ENCODE measurements at places on chromosomes 7 and 10.

- no peak for DNase-seq
- peak overlapping the region; percentile 0 for H3K27ac ChIP-seq
- no peaks in the 10 kb centered on the region for H3K4me1 ChIP-seq
- H3K27me3 ChIP-seq: no peaks in the 10 kb centered on the region
- H3K4me3 ChIP-seq: no peak overlapping the region
- H3K36me3 ChIP-seq: no peaks in the 10 kb centered on the region
Measured at GRCh38 chr7:129889133-129889844, 63.5 kb downstream of the UBE2H start.

- DNase-seq: no peak
- no peaks in the 10 kb centered on the region for H3K4me1 ChIP-seq
- H3K36me3 ChIP-seq: no peaks in the 10 kb centered on the region
Measured at GRCh38 chr10:24177636-24178035, 31.3 kb upstream of the KIAA1217 start.

- DNase-seq: no peak
- no peaks in the 10 kb centered on the region for H3K27me3 ChIP-seq
- H3K36me3 ChIP-seq: no peaks in the 10 kb centered on the region
- peak overlapping the region; percentile 33 for H3K27ac ChIP-seq
Measured at GRCh38 chr10:87053111-87053510, 33.0 kb downstream of the FAM25A start.

GRCh38 chr10:31381766-31382316 is 62.8 kb downstream of the ZEB1 start:
- DNase-seq: no peak
- no peaks in the 10 kb centered on the region for H3K4me1 ChIP-seq
- no peak overlapping the region for H3K27ac ChIP-seq
- H3K27me3 ChIP-seq: no peaks in the 10 kb centered on the region
- H3K36me3 ChIP-seq: no peaks in the 10 kb centered on the region

DNA sequence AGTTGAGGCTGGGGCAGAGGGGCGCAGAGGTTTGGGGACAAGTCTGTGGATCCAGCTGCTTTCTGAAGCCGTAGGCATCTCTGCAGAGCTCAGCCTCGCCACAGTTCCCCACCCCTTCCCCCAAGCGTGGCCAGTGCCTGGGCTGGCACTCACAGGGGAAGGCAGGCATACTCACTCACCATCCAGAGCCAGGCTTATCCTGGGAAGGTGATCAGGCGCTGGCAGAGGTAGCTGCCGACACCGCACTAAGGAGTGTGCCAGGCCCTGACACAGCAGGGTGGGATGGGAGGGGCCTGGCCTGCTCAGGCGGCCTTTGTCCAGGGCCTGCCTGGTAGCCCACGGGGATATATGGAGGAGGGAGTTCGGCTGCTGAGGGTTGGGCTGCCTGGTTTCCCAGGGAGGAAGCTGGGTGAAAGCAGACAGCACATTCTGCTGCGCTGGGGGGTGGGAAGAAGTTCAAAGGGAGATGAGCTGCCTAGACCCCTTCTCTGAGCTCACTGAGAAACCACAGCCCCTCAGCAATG is 15.9 kb downstream of the VSIR start:
- peak overlapping the region; percentile 40 for H3K4me3 ChIP-seq
- peaks cover 8% of the 10 kb centered on the region for H3K4me1 ChIP-seq
- H3K36me3 ChIP-seq: no peaks in the 10 kb centered on the region
- H3K27ac ChIP-seq: peak overlapping the region; percentile 76
- peak; percentile 83 for DNase-seq
- H3K27me3 ChIP-seq: no peaks in the 10 kb centered on the region

GRCh38 chr7:43905956-43906330 is 453 bp downstream of the URGCP start:
- H3K4me3 ChIP-seq: peak overlapping the region; percentile 68
- no peaks in the 10 kb centered on the region for H3K36me3 ChIP-seq
- no peaks in the 10 kb centered on the region for H3K27me3 ChIP-seq
- peak; percentile 19 for DNase-seq

DNA sequence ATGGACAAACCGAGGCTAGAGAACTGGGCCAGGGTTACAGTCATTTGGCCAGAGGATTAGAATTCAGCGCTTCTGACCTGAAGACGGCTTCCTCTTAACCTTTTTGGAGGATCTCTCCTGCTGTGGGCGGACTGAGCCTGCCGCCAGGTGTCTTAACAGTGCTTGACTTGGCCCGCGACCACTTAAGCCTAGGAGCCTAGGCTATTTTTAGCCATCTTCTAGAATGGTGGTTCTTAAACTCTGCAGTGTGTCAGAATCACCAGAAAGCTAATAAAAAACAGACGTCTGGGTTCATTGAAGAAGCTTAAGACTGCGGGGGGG is 722 bp downstream of the MDH2 start:
- peak overlapping the region; percentile 89 for H3K4me3 ChIP-seq
- DNase-seq: no peak
- no peaks in the 10 kb centered on the region for H3K4me1 ChIP-seq

- H3K27me3 ChIP-seq: no peaks in the 10 kb centered on the region
- no peak overlapping the region for H3K27ac ChIP-seq
- peaks cover 6% of the 10 kb centered on the region for H3K36me3 ChIP-seq
- H3K4me3 ChIP-seq: no peak overlapping the region
- no peak for DNase-seq
- H3K4me1 ChIP-seq: no peaks in the 10 kb centered on the region
Measured at GRCh38 chr10:91521439-91521838, 111.3 kb downstream of the HECTD2 start.

- no peak overlapping the region for H3K4me3 ChIP-seq
- no peak overlapping the region for H3K27ac ChIP-seq
- no peak for DNase-seq
- no peaks in the 10 kb centered on the region for H3K4me1 ChIP-seq
- no peaks in the 10 kb centered on the region for H3K27me3 ChIP-seq
- no peaks in the 10 kb centered on the region for H3K36me3 ChIP-seq
Measured at GRCh38 chr10:132300582-132300981, 7.2 kb downstream of the STK32C start.

DNA sequence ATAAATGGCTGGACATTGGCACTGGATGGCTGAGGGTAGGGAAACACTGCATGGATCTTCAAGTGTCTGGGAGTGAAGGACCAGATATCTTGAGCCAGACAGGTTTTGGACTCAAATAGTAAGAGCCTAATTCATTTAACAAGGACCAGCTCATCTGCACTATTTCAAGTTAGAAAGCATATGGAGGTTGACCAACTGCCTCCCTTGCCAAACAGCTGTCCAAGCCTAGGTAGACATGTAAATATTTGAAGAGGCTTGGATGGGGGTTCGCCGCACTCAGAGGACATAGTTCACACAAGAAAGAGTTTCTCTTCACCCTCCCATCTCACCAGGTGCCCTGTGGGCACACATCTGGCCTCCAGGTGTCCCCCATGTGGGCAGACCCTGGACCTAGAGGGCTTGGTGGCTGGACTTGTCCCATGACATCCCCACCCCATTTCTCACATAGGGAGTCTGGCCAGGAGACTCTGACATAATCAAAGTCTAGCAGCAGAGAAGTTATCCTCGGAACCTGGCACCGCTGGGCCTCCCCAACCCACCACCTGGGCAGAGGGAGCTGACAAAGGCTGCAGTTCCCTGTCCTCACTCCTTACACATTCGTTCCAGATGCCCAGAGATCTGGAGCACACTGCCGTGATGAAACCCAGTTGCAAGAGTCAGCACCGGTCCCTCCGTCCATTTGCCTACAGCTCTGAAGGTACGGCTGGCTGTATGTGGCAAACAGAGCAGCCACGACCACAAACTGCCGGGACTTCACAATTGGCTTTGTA is 116.9 kb upstream of the GDF10 start:
- DNase-seq: no peak
- no peaks in the 10 kb centered on the region for H3K27me3 ChIP-seq
- no peaks in the 10 kb centered on the region for H3K4me1 ChIP-seq
- H3K36me3 ChIP-seq: no peaks in the 10 kb centered on the region
- no peak overlapping the region for H3K27ac ChIP-seq
- H3K4me3 ChIP-seq: no peak overlapping the region

GRCh38 chr7:17184805-17185689 is 113.4 kb upstream of the AHR start:
- DNase-seq: no peak
- no peaks in the 10 kb centered on the region for H3K4me1 ChIP-seq
- H3K36me3 ChIP-seq: no peaks in the 10 kb centered on the region
- H3K4me3 ChIP-seq: no peak overlapping the region
- H3K27me3 ChIP-seq: no peaks in the 10 kb centered on the region
- peak overlapping the region; percentile 7 for H3K27ac ChIP-seq

GRCh38 chr10:78853864-78854263 is 214.9 kb upstream of the ZMIZ1 start:
- H3K4me1 ChIP-seq: no peaks in the 10 kb centered on the region
- DNase-seq: no peak
- no peaks in the 10 kb centered on the region for H3K27me3 ChIP-seq

DNA sequence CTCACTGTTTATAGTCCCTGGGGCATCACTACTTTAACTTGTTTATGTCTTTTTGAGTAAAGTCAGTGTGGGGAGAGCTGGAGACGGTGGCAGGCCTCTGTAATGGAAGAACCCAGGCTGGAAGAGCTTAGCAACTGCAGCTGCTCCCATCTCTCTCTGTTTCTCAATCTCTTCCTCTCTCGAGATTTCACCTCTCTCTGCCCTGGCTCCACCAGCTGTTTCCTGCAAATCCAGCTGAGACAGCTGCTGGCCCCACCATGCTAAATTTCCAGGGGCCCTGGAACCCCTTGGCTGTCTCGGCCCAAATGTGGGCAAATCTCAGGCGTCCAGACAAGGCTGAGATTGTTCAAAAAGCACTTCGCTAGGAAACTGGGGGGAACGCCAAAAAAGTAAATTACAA is 25.8 kb upstream of the SLF2 start:
- no peak for DNase-seq
- H3K27me3 ChIP-seq: no peaks in the 10 kb centered on the region
- H3K36me3 ChIP-seq: no peaks in the 10 kb centered on the region
- no peak overlapping the region for H3K4me3 ChIP-seq
- H3K4me1 ChIP-seq: no peaks in the 10 kb centered on the region

GRCh38 chr10:48412081-48412480 is 105.6 kb downstream of the MAPK8 start:
- H3K27ac ChIP-seq: no peak overlapping the region
- DNase-seq: no peak
- H3K4me3 ChIP-seq: no peak overlapping the region
- H3K36me3 ChIP-seq: no peaks in the 10 kb centered on the region
- no peaks in the 10 kb centered on the region for H3K27me3 ChIP-seq

- no peak overlapping the region for H3K4me3 ChIP-seq
- no peaks in the 10 kb centered on the region for H3K36me3 ChIP-seq
- H3K4me1 ChIP-seq: no peaks in the 10 kb centered on the region
- no peak overlapping the region for H3K27ac ChIP-seq
Measured at GRCh38 chr7:22250390-22250789, 106.6 kb downstream of the RAPGEF5 start.

Measured in breast epithelium (tissue), 4 donors.